ENCODE measurements at places on chromosomes 6 and 20. TPM values are rescaled to one million over a fixed set of nuclear protein-coding genes. Genes with fewer than 3 reads are reported as not detected.
A peak's percentile ranks its signal among the peaks of the same experiment; 100 is the strongest.

DNA sequence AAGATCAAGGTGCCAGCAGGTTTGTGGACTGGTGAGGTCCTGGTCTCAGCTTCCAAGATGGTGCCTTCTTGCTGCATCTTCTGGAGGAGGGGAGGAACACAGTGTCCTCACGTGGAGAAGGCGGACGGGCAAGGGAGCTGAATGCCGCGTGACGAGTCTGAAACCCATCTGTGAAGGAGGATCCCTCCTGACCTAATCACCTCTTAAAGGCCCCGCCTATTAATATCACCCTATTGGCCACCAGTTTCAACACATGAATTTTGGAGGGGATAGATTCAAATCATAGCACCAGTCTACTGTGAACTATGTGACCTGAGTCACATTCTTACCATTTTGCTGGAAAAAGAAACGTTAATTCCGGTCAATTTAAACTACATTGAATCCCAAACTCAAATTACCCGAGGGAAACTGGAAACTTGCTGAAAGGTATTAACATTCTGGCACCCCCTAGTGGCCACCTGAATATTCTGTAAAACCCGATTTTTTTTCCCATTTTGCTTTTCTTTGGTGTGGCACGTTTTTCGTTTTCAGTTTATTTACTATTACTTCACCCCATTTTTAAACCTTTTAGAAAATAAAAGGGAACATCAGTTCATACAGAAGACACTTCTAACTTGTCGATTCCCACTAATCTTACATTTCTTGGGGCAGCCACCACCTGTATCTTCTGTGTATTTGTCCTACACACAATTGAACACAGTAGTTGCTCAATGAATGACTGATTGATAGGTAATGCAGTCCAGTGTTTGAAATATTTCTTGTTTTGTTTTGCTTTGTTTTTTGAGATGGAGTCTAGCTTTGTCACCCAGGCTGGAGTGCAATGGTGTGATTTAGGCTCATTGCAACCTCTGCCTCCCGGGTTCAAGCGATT is 17.9 kb upstream of the CCDC170 start:
- H3K4me3 ChIP-seq, result peak overlapping the region; percentile 35
- peak overlapping the region; percentile 61 for H3K27ac ChIP-seq
- no peaks in the 10 kb centered on the region for H3K36me3 ChIP-seq

DNA sequence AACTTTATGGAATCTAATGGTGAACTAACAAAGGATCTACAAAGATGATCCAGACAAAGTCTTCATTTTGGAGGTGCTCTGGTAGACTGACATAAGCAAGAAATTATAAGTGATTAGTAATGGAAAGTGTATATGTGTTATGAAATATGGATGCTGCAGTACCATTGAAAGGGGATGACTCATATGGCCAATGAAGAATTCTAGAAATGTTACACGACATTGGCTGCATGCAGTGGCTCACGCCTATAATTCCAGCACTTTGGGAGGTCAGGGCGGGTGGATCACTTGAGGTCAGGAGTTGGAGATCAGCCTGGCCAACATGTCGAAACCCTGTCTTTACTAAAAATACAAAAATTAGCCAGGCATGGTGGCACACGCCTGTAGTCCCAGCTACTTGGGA is 23.5 kb downstream of the CFAP206 start:
- H3K4me1 ChIP-seq, result no peaks in the 10 kb centered on the region
- no peak for DNase-seq
- H3K36me3 ChIP-seq, result no peaks in the 10 kb centered on the region
- no peaks in the 10 kb centered on the region for H3K27me3 ChIP-seq
- H3K27ac ChIP-seq, result no peak overlapping the region
- no peak overlapping the region for H3K4me3 ChIP-seq

DNA sequence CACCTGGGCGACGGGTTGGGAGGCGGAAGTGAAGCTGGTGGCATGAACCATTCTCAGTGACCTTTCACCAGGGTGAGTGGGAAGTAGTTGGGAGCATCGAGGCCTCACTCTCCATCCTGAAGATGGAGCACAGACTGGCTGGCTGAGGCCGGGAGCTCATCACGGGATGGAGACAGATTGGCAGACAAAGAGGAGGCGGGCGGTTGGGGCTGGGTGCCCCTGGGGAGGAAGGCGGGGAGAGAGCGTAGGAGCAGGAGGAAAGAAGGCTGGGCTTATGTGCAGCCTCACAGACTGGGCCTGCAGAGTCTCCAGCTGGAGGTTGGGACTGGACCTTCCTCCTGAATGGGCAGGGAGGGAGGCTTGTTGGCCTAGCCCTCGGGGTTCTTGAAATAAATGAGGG is 44.2 kb upstream of the SCRT2 start:
- no peak for DNase-seq
- H3K4me3 ChIP-seq, result no peak overlapping the region
- H3K36me3 ChIP-seq, result no peaks in the 10 kb centered on the region
- no peak overlapping the region for H3K27ac ChIP-seq

DNA sequence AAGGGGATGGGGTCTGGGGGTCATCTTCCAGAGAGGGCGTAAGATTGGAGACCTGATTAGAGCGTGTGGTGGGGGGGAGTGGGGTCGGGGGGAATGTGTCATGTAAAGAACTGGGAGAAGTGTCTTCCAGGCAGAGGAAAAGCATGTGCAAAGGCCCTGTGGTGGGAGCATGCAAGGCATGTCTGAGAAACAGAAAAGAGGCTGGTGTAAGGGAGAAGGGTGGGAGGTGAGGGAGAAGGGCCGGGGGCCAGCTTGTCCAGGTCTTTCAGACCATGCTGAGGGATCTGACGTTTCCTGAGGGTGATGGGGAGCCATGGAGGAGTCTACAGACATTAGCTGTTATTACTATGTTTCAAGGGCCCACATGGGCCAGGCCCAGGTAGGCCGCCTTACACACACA is 30.4 kb upstream of the FKBP1A start:
- DNase-seq, result no peak
- peaks cover 24% of the 10 kb centered on the region for H3K36me3 ChIP-seq
- H3K27ac ChIP-seq, result no peak overlapping the region
- H3K4me1 ChIP-seq, result peaks cover 34% of the 10 kb centered on the region

DNA sequence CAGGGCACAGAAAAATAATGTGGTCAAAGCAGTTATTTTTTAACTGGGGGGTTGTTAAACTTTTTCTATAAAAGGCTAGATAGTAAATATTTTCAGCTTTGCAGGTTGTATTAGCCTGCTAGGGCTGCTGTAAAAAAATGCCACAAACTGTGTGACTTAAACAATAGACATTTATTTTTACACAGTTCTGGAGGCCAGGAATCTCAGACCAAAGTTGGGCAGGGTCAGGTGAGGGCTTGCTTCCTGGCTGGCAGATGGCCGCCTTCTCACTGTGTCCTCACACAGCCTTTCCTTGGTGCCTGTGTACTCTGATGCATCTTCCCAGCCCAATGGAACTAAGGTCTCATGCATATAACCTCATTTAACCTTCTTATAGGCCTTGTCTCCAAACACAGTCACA is 294.7 kb downstream of the PTPRT start:
- no peak overlapping the region for H3K27ac ChIP-seq
- H3K27me3 ChIP-seq, result no peaks in the 10 kb centered on the region
- H3K36me3 ChIP-seq, result no peaks in the 10 kb centered on the region
- no peak overlapping the region for H3K4me3 ChIP-seq

GRCh38 chr6:80029470-80029869 is 25.0 kb downstream of the TTK start:
- no peak overlapping the region for H3K4me3 ChIP-seq
- no peak for DNase-seq
- no peaks in the 10 kb centered on the region for H3K27me3 ChIP-seq

- DNase-seq, result peak; percentile 76
- peaks cover 29% of the 10 kb centered on the region for H3K27me3 ChIP-seq
- H3K36me3 ChIP-seq, result peaks cover 21% of the 10 kb centered on the region
- H3K27ac ChIP-seq, result peak overlapping the region; percentile 86
- H3K4me3 ChIP-seq, result peak overlapping the region; percentile 84
- peaks cover 12% of the 10 kb centered on the region for H3K4me1 ChIP-seq
Observed at GRCh38 chr20:45406260-45407066, 1.6 kb upstream of the DBNDD2 start.

DNA sequence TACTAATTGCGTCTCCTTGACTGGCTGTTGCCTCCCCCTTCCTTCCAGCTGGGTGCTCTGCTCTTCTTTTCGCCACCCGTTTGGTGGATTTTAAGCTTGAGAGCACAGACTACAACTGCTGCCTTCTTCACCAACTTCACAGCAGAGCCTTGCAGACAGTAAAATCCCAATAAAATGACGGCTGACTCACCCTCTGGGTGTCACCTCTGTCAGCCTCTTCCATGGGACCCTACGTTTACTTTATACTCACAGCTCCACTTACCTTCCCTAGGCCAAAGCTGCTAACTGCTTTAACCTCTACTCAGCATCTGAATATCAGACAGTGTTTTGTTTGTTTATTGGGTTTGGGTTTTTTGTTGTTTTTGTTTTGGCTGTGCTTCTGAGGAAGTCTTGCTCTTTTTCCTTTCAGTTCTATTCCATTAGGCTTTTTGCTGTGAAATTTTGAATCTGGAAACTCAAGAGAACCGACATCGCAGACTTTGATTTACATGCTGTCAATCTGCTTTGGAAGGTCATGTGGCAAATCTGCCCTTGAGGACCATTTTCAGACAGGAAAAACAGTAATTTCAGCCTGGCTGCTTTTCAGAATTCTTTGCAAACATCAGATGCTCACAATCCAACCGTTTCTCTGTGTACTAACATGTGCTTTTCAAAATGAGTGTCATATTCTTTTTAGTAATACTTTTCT is 2.4 kb downstream of the AGPAT4 start:
- H3K27me3 ChIP-seq, result no peaks in the 10 kb centered on the region
- peak overlapping the region; percentile 26 for H3K27ac ChIP-seq
- H3K36me3 ChIP-seq, result peaks cover 15% of the 10 kb centered on the region
- peak overlapping the region; percentile 33 for H3K4me3 ChIP-seq

GRCh38 chr20:34045930-34046725 is 52.4 kb downstream of the RALY start:
- H3K4me3 ChIP-seq, result peak overlapping the region; percentile 17
- no peaks in the 10 kb centered on the region for H3K36me3 ChIP-seq
- H3K27me3 ChIP-seq, result no peaks in the 10 kb centered on the region
- DNase-seq, result peak; percentile 25

- H3K27me3 ChIP-seq, result no peaks in the 10 kb centered on the region
- peaks cover 21% of the 10 kb centered on the region for H3K4me1 ChIP-seq
- no peak for DNase-seq
- H3K4me3 ChIP-seq, result no peak overlapping the region
Observed at GRCh38 chr20:32685541-32686529, 12.1 kb upstream of the C20orf203 start.

DNA sequence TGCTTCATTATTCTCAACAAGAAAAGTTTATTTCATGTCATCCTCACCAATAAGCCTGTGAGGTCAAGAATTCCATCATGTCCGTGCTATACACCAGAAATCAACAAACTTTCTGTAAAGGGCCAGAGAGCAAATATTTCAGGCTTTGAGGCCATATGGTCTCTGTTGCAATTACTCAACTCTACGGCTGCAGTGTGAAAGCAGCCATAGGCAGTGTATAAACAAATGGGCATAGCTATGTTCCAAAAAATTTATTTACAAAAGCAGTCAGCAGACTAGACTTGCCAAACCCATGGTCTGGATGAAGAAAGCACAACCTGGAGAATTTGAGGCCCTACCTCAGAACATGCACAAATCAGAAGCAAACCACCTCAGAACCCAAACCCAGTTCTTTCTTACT is 118.5 kb downstream of the PCSK2 start:
- no peak overlapping the region for H3K27ac ChIP-seq
- H3K27me3 ChIP-seq, result peaks cover 2% of the 10 kb centered on the region
- H3K36me3 ChIP-seq, result no peaks in the 10 kb centered on the region
- H3K4me1 ChIP-seq, result peaks cover 16% of the 10 kb centered on the region

- H3K4me1 ChIP-seq, result no peaks in the 10 kb centered on the region
- H3K4me3 ChIP-seq, result no peak overlapping the region
- H3K36me3 ChIP-seq, result no peaks in the 10 kb centered on the region
- H3K27me3 ChIP-seq, result no peaks in the 10 kb centered on the region
- no peak for DNase-seq
Observed at GRCh38 chr6:130306377-130306776, 59.4 kb upstream of the TMEM200A start.

DNA sequence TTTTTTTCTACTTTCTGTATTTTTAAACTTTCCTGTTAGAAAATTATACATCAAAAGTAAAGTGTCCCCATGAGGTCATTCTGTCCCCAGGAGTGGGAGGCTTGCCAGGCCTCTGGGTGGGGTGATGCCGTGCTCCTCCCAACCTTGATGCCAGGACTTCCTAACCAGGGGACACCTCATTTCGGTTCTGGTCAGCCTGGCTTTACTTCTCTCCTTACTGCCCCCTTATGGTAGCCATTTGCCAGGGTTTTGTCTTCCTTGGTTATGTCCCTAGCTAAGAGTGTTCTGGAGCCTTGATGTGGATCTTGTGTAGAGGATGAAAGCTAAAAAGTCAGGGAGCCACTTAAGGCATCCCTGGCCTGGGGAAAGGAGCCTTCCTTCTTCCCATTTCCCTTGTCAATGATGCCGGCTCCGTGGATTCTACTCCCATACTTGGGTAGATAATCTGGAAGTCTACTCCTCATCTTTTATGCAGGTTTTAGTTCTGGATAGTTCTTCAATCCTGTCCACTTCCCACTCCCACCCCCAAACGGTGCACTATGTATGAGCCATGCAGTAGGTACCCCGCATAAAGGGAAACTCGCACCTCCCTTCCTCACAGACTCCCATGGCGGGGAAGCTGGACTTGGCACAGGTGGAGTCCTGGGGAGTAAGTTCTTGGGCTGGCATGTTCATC is 164.1 kb upstream of the SALL4 start:
- peak; percentile 71 for DNase-seq
- no peaks in the 10 kb centered on the region for H3K27me3 ChIP-seq

The MTG2 gene
- 26.6 TPM for total RNA-seq

The LRRC73 gene
- total RNA-seq, result 1.4 TPM

The NRSN2 gene
- 23.3 TPM for total RNA-seq

The MOG gene
- 1.2 TPM for total RNA-seq

The TRIM10 gene
- 0.22 TPM for total RNA-seq
